Astrocyte of the hippocampus (primary cell): ENCODE measurements at places on chromosomes 5 and 9.
A peak's percentile ranks its signal among the peaks of the same experiment; 100 is the strongest.

GRCh38 chr9:132016456-132016855 is 63.2 kb downstream of the MED27 start:
- DNase-seq, result no peak

GRCh38 chr5:66511491-66511890 is 84.7 kb upstream of the MAST4 start:
- DNase-seq, result peak; percentile 40

- DNase-seq, result no peak
These were observed 12.1 kb downstream of the GALNT10 start for GRCh38 chr5:154202379-154203260.

- DNase-seq, result no peak
These were observed at the start of gene INSL6 for GRCh38 chr9:5185220-5185840. Gene INSL6 (minus strand): TSS chr9:5185639. CDS start chr9:5185602, 37 bp downstream.

DNA sequence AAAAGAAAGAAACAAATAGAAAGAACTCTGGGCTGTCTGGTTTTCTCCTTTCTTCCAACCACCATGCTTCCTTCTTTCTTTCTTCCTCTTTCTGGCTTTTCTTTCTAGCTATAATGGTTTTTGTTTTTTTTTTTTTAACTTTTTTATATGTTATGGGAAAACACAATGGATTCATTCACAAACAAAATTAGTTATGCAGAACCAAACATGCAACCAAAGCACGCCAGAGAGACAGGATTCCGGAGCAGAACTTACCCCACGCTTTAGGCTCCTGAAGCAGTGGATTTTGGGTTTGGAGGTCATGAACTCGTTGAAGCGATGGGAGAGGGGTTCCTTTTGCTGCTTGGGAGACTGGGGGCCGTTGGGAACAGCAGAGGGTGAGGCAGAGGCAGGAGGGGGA is 88.3 kb downstream of the USP20 start:
- DNase-seq, result no peak

DNA sequence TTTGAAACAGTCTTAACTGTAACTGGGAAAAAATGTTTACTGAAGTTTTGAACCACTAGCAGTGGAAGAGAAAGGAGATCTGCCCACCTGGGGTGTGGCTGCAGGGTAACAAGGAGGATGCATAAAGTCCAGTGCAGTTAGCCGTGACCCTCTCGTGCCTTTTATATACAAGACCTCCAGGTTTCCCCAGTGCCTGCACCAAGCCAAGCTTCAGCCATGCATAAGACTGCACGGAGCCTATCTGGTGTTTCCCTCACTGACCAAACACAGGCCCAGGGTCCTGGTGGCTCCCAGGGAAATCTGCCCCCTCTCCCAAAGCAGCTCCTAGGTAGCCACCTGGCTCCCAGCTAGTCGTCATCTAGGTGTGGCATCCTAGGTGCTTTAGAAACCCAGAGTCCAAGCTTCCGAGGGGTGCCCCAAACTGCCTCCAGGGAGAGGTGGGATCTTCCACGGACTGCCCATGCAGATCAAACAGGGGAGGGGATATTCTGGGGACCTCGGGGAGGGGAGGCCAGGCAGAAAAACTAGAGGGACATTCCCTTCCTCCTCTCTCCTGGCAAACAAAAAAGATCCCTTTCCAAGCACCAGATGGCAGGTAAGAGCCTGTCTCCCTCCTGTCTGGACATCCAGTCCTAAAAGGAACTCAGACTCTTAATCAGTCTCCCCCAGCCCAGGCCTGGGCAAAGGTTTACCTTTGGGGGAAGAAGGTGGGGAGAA is 2.7 kb downstream of the SHB start:
- DNase-seq, result peak; percentile 48

DNA sequence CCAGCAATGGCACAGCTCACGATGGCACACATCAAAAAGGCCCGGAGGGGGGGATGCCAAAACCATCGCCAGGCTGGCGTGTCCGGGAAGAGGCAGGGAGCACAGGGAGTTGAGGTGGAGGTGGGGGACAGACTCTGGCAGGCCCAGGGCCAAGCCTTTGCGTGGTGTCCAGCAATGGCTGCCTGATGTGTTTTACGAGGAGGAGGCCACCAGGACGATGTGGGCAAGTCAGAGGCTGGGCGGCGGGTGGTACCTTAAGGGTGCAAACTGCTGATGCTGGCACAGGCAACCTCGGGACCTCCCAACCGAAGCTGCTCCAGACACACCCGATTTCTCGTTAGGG is 4.7 kb downstream of the VAV2 start:
- no peak for DNase-seq

GRCh38 chr9:74361508-74361907 is 135.6 kb upstream of the RORB start:
- no peak for DNase-seq

- no peak for DNase-seq
These were observed 19.7 kb upstream of the CSF1R start for GRCh38 chr5:150105928-150106615.

- DNase-seq, result no peak
These were observed 89.6 kb downstream of the RIC1 start for GRCh38 chr9:5718296-5719032.

DNA sequence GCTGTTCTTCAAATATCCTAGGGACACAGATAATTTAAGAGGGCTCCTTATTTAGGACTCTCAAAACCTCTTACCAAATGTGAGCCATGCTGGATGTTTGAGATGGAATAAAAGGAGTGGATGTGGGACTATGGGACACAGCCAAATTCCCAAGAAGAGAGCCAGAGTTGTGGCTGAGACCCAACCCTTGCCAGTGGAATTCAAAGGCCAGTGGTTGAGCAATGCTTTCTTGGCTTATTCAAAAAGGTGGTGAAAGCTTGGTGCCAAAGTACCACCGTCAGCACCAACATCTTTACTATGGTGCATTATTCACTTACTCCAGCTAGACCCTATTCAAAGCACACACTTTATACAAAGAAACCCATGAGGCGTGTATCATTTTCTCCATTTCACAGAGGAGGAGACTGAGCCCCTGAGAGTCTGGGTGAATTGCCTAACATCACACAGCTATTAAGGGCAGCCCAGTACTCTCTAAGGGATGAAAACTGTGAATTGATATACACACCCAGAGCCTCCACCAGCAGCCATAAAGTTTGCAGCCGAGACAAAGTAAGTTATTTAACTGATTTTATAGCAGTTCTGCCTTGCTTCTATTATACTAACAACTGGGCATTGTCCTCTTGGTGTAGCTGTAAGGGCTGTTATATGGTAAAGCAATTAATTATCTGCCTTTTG is 391.7 kb downstream of the ACTL7B start:
- DNase-seq, result peak; percentile 71

DNA sequence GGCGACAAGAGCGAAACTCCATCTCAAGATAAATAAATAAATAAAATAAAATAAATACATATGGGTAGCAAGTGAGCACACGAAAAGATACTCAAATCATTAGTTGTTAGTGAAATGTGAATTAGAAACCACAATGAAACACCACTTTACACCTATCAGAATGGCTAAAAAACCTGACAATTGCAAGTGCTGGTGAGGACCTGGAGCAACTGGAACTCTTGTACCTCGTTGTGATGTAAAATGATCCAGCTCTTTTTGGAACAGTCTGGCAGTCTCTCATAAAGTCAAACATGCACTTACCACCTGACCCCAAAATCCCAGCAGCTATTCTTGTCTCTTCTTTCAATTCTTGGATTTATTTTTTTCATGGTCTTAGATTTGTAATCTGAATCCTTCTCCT is 69.2 kb upstream of the FBXW11 start:
- DNase-seq, result no peak

DNA sequence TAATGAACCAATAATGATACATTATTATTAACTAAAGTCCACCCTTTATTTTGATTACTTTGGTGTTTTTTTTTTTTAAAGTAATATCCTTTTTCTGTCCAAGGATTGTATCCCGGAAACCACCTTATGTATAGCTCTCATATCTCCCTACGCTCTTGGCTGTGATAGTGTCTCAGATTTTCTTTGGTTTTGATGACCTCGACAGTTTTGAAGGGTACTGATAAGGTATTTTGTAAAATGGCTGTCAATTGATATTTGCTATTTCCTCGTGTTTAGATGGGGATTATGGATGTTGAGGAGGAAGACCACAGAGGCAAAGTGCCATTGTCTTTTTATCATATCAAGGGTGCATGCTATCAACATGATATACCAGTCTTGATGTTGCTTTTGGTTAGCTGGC is 259.0 kb downstream of the SGCD start:
- DNase-seq, result no peak

- DNase-seq, result no peak
These were observed 70.1 kb upstream of the PALM2AKAP2 start for GRCh38 chr9:109709866-109710265.

- DNase-seq, result peak; percentile 66
These were observed 671 bp downstream of the LRRC26 start for GRCh38 chr9:137168904-137169856.

GRCh38 chr5:124878583-124879342 is 132.3 kb upstream of the ZNF608 start:
- no peak for DNase-seq

DNA sequence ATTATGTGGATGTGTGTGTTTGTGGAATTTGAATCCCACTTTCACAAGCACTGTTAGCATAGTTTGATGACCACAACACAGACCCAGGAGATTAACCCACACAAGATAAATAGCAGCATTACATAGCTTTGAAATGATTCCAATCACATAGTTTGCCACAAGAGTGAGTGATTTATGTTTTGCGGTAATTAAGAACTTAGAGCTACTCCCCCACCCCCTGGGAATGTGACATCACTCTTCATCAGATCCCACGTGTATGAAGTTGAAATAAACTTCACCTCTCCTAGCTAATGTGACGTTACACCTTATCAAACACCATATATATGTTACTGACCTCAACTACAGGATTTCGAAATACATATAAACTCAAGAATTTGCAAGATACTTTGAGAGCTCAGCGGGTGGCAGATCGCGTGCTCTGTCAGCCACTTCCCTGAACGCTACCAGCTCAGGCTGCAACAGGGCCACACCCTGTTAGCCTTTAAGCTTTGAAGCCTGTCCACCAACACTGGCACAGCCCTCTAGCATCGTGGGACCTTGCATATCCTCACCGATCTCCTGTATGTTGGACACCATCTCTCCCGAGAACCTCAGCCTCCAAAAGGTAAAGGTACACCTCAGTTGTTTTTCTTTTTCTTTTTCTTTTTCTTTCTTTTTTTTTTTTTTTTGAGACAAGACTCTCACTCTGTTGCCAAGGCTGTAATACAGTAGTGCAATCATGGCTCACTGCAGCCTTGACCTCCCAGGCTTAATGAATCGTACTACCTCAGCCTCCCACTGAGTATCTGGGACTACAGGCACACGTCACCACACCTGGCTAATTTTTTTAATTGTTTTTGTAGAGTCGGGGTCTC is 1.7 kb upstream of the AGTPBP1 start:
- DNase-seq, result peak; percentile 87

GRCh38 chr5:168830833-168831232 is 251.7 kb upstream of the PANK3 start:
- no peak for DNase-seq

GRCh38 chr5:34562791-34563190 is 93.3 kb upstream of the RAI14 start:
- DNase-seq, result no peak

DNA sequence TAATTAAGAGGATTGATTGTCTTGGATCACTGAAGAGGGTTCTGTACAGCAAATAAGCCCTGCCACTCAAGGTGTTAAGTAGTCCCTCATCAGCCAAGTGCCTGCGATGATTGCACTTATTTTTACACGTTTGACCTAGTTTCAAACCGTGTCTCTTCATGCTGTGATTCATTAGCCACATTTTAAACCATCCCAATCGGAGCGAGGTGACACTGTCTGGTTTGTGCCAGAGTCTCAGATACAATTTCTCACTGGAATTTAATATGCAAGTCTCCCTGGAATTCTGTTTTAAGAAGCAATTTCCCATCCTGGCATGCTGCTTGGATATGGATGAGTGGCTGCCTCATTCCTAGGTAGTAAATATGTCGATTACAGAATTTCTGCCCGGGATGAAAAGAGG is 1.6 kb downstream of the INSYN2B start:
- DNase-seq, result peak; percentile 38

- peak; percentile 61 for DNase-seq
These were observed 28.0 kb upstream of the GRAMD2B start for GRCh38 chr5:126395198-126395597.

DNA sequence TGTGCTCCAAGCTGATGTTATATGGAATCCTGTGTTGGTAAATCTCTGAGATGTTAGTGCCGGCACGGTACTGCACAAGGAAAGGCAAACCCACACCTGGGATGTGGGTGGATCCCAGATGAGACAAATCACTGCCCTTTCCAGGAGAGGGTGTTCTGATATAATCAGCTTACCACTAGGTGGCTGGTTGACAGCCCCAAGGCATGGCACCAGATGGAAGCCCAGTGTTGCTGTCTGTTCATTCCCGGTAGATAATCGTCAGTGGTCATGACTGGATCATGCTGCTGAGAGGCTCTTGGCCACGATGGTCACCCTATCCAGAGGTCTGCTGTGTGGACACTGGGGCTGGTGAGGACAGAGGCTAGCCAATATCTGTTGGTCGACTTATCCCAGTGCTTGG is 184.0 kb downstream of the CACNA1B start:
- DNase-seq, result no peak

GRCh38 chr5:135442431-135443160 is 4.6 kb downstream of the DCANP1 start:
- DNase-seq, result no peak

DNA sequence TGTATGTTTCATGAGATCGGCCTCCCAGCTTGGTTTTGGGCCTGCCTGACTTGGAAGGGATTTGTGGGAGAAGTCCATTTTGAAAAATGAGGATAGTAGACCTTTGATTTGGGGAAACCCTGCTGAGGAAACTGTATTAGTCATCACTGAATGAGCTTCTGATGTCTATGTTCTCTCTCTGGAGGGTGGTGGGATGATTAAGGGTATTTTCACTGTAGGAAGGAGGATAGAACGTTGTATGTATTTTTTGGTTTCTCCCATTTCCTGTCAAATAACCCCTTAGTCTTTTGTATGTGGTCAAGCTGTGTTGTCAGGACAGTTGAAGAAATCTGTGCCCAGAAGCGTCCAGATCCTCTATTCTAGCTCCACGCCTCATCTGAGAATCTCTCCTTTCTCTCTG is 151.9 kb downstream of the INSYN2B start:
- no peak for DNase-seq

DNA sequence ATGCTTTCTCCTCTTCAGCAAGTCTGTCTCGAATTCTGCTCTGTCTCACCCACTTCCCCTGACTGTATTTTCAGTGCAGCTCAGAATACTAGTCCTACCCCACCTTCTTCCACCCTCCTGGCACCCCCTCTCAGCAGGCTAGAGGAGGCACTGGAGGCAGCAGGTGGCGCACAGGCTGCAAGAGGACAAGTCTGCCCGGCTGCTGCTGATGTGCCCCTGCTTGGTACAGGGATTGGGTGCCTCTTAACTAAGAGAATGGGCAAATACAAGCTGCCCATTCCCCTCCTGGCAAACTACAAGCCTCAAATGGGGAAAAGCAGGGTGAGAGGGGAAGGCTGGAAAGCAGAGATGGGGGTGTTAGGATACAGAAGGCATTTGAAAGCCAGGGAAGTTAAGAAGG is 5.1 kb downstream of the TLN1 start:
- DNase-seq, result peak; percentile 74

DNA sequence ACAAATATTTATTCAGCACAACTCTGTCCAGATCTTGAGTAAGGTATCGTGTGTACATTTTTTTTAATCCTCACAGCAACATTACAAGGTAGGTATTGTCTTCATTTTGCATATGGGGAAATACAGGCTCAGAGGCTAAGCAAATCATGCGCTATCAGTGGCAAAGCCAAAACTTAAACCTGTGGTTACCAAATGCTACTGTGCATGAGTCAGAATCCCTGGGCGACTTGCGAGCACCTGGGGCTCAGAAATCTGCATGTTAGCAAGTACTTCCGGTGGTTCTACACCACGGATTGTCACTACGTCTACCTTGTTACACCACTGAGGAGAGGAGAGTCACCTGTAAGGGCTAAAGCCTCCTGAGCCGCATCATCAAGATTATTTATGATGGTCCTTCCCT is 21.3 kb downstream of the C5orf58 start:
- DNase-seq, result no peak
